ENCODE measurements at places on chromosomes 6 and 20.

GRCh38 chr6:142846883-142847287, 98.1 kb downstream of the HIVEP2 start:
- no peak for DNase-seq

- no peak for DNase-seq
Measured at GRCh38 chr6:4311976-4312860, 176.8 kb upstream of the ECI2 start.

DNA sequence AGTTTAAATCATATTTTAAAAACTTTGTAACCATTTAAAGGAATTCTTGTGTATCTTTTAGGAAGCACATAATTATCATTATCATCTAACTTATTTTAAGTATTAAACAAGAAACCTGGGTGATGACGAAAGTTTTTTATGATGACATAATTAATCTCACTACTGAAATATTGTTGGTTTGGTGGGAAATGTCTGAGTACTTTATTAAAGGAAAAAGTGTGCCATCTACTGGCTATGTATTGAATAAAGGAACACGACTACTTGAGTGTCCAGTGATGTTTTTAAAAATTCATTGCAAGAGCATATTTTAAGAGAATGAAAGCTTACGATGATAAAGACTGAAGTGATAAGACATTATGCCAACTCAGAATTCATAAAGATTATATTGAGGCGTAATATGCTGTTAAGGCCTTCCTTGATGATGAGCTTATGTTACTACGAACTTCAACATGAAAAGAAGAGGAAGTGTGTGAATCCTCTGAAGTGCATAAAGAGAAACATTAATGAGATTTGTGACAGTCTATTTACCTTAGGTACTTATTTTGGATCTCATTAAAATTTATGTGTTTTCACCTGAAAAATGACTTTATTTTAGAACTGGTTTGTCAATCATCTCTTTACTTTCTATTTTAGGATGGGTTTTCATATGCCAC, 12.0 kb upstream of the TRMT11 start:
- DNase-seq = no peak

- DNase-seq = no peak
Measured at GRCh38 chr6:134495890-134496248, 178.0 kb upstream of the SGK1 start.

DNA sequence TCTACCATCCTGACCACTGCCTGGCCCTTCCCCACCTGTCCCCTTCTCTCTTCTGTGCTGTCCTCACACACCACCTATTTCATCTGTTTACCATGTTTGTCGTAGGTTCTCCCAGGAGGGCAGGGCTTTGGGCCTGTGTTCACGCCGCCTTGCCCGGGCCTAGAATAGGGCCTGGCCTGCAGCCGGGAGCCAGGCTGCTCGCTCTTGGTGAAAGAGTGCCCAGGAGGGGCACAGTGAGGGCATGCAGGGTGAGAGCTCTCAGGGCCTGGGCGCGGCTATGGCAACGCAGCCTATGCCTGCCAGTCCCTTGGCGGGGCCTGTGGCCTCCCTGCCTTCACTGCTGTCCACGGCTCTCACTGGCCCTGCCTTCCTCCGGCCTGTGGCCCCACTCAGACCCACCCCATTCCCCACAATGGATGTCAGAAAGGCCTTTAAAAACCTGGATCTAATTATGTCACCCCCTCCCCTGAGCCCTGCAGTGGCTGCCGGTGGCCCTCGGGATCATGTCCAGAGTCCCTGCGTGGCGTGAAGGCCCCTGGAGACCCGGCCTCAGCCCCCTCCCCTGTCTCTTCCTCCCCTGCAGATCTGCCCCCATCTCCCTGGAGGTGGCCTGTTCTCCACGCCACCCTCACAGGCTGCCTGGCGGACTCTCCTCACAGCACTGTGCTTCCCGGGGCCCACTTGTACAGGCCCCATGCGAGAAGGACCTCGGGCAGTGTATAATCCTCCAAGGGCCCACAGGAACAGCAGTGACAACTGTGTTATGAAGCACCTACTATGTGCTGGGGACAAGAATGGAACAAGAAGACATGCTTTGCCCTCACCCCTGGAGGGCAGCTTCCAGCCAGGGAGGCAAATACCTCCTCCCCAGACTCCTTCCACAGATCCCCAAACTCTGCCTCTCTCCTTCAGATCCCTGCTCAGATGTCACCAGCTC, 22.9 kb upstream of the NOL4L start:
- DNase-seq = no peak

DNA sequence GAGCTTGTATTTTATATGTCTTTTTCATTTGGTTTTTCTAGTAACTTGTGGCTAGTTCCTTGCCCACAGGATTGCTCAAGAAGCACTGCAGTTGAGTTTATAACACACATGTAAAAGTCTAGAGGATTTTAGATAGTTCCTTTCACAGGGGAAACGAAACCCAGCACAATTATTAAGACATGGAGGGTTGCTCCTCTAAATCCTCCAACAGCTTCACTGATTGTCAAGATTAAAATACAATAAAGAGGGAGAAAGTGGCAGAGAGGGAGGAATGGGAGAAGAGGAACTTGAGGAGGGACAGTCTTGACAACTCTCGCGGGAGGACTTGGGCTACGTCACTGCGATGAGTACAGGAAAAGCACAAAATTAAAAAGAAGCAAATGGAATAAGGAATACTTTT, 9.7 kb upstream of the TBC1D7 start:
- DNase-seq = no peak

DNA sequence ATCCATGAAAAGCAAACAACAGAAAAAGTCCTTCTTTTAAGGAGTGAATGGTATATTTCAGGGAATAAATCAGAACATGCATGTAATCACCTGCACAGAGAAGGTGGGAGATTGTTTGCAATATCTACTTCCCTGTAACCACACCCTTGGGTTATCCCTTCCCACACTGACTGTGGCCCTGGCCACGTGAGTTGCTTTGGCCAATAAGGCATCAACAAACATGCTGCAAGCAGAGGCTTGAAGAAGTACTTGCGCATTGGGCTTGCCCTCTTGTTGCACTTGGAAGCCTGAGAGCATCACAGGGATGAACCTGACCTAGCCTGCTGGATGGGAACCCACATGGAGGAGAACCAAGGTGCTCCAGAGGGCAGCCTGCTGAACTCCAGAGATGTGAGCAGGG, 208.5 kb downstream of the PTPRT start:
- no peak for DNase-seq

- DNase-seq = no peak
Measured at GRCh38 chr20:4086771-4087687, 71.7 kb upstream of the RNF24 start.

DNA sequence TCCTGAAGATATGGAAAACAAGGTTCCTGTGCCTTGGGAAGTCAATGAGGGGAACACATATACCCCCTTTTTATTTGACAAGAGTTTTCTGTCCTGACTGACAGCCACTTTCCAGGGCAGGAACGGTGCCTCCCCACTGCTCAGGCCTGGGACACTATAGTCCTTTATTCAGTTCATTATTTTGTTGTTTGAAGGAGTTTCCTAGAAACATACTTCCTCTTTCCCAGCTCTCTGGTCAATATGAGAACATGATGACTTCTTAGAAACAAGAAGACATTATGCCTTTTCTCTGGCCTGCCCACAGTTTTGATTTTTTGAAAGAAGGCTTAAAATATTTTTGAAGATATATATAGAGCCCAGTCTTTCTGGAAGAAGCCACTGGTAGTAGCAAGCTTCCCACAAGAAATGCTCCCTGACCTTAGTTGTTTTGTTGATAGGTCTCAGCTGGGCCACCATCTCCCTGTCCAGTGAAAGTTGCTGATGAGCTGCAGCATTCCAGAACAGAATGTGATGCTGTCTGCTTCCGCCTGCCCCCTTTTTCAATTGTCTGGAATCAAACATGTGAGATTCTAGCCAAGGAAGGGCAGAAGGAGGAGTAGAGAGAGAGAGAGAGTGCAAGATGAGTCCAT, 350.0 kb upstream of the PRND start:
- no peak for DNase-seq

- DNase-seq = no peak
Measured at GRCh38 chr20:59143326-59143725, 20.3 kb upstream of the ZNF831 start.

- DNase-seq = no peak
Measured at GRCh38 chr6:26743157-26743821, 83.7 kb upstream of the ZNF322 start.

DNA sequence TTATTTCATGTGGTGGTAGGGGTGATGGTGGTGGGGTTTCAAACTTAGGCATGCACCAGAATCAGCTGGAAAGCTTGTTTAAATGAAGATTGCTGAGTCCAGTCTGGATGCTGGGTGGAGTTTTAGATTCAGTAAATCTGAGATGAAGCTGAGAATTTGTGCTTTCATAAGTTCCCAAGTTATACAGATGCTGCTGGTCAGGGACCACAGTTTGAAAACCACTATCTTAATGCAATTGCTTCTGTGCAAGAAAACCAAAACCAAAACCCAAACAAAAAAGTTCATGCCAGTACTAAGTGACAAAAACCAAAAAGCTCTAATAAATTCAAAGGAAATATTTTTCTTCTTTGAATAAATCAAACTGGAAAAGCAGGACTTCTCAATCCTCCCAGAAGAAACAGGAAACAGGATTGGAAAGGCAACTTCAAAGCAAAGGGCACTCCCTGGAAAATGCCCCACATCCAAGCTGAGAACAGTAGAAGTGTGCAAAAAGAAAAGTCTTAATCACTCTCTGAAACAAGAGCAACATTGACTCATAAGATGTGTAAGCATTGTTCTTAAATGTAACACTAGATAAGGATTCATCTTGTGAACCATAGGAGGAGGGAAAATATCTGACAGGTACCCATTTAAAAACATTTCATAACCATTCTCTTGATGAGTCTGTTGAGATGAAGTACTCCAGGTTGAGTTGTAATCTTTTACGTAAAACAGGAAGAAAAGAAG, 481.5 kb upstream of the HSF2 start:
- no peak for DNase-seq

- peak; percentile 72 for DNase-seq
Measured at GRCh38 chr20:33667676-33668465, 1.1 kb downstream of the ACTL10 start.

GRCh38 chr6:143111443-143111842, 50.8 kb downstream of the AIG1 start:
- DNase-seq = no peak

- no peak for DNase-seq
Measured at GRCh38 chr6:30752157-30752927, 8.0 kb upstream of the IER3 start.

- DNase-seq = no peak
Measured at GRCh38 chr6:169702840-169703246, 917 bp downstream of the C6orf120 start.

DNA sequence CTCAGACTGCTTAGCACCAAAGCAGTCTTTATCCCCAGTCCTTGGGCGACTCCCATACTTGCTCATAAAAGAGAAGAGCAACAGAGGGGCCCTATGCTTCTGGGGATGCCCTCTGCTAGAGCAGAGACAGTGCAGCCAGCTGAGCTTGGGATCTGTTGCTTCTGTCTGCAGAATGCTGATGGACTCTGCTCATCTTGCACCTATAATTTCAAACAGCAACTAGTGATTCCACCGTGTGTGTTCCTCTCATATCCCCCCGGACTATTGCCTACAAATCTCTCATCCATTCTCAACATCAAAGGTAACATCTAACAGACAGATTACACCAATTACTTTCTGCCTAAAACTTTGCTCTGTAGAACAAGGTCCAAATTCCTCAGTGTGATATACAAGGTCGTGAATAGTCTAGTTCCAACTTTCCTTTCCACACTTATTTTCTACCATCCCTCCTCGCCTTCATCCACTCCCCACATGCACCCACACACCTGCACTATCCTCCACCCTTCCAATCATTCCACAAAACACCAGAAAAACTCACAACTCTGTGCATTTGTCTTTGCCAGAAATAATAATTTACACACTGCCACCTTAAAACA, 62.6 kb downstream of the FRK start:
- no peak for DNase-seq

DNA sequence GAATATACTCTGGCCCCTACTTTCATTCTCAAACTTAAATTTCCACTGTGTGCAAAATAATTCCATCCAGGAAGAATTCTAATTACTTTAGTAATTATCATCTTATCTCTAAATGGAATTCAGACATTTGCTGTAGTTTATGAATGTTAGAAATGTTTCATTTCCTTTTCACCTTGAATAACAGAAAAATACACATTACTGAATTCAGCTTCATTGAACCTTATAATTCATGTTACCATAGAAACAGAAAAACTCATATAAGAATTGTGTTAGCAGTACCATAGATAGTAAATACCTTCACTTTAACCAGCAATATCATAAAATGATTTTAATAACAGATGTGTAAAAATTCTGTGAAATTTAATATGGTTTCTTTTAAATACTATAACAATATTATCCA, 514.9 kb downstream of the CDKAL1 start:
- DNase-seq = no peak

DNA sequence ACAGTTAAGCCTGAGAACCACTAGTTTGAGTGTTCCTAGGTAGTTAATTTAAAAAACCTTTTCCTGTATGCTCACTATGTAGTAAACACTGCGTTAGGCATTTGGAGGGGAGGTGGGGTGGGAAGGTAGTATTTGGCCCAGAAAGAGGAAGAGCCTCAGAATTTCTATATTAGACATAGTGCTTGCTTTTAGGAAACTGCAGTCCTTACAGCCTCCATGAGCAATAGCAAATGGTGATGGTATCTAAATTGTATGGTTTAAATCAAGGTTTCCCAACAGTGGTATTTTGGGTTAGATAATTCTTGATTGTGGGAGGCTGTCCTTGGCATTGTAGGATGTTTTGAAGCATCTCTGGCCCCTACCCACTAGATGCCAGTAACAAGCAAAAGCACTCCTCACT, 61.5 kb upstream of the RIPOR2 start:
- no peak for DNase-seq

GRCh38 chr6:52537001-52537753, 39.7 kb downstream of the TRAM2 start:
- no peak for DNase-seq

DNA sequence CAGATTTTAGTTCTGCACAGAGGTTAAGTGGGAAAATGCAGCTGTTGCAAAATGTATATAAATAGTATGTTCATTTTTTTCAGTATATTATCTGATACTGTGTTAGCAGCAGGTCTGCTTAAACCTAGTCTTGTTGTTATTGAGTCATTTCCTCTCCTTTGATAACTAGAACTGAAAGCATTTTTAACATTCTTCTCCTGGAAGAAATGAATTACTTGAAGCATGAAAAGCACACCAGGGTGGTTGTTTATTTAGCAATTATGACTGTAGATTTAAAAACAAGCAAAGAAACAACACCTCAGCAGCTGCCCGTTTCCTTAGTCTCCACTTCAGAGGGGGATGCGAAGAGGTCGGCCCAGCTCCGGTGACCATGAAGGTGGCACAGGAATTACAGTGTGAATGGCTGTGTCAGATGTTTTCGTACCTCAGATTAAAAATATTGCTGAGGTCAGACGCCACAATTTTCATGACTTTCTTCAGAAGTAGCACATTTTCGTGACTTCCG, 53.5 kb downstream of the GOPC start:
- no peak for DNase-seq

GRCh38 chr6:150417899-150418826, 49.4 kb downstream of the IYD start:
- DNase-seq = no peak

GRCh38 chr20:50286174-50286511, 95.5 kb downstream of the CEBPB start:
- no peak for DNase-seq

- no peak for DNase-seq
Measured at GRCh38 chr6:13573669-13574110, 711 bp upstream of the SIRT5 start.

- no peak for DNase-seq
Measured at GRCh38 chr20:4306206-4306605, 290.8 kb upstream of the RNF24 start.

- no peak for DNase-seq
Measured at GRCh38 chr6:16400248-16400760, 161.9 kb downstream of the GMPR start.

GRCh38 chr20:1652960-1653359, 4.6 kb downstream of the SIRPG start:
- no peak for DNase-seq
